ENCODE measurements at places on chromosomes 7 and 10.
A peak's percentile ranks its signal among the peaks of the same experiment; 100 is the strongest.

DNA sequence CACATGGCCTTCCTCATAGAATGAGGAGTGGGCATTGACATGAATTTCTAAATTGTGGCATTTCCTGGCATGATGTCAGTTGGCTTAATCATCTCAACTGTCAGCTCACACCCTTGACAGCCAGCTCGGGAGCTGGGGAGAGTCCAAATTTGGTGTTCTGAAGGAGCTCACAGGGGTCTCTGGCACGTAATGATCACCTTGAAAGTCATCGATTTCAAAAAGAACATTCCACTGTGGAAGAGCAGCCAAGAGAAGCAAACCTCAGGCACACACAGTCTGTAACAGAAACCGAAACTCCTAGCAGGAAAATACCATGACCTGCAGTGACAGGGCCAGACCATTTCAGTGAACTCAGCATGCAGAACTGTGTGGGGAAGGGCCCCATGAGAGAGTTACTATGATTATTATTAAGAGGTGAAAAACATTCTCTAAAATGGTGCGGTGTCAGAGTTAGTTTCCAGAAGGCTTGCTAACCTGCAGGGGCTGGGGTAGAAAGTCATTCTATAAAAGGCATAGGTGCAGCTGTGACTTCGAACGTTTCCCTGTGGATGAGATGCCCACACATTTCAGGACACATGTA, 26.4 kb upstream of the KLF6 start:
- DNase-seq: no peak

DNA sequence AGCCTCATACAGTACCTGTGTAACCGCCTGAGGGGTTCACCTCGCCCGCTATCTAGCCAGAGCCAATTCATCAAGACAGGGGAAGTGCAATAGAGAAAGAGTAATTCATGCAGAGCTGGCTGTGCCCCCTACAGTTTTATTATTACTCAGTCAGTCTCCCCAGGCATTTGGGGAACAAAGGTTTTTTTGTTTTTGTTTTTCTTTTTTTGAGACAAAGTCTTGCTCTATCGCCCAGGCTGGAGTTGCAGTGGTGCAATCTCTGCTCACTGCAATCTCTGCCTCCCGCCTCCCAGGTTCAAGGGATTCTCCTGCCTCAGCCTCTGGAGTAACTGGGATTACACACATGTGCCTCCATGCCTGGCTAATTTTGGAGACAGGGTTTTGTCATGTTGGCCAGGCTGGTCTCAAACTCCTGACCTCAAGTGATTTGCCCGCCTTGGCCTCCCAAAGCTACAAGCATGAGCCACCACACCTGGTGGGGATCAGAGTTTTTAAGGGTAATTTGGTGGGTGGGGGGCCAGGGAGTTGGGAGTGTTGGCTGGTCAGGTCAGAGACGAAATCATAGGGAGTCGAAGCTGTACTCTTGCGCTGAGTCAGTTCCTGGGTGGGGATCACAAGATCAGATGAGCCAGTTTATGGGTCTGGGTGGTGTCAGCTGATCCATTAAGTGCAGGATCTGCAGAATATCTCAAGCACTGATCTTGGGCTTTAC, 116.5 kb downstream of the MARCHF5 start:
- DNase-seq: no peak

GRCh38 chr10:128866551-128866950, 600.5 kb upstream of the MGMT start:
- no peak for DNase-seq

- DNase-seq: peak; percentile 57
Measured at GRCh38 chr10:59240582-59241183, 64.2 kb downstream of the PHYHIPL start.

Data from G401 (cell line).